ENCODE measurements at places on chromosomes 13 and 19. TPM values are rescaled to one million over a fixed set of nuclear protein-coding genes. Genes with fewer than 3 reads are reported as not detected.

LGI4 gene
- total RNA-seq = 10.2 TPM

PRPF31 gene
- total RNA-seq = 65.6 TPM

C19orf67 gene
- 0.19 TPM for total RNA-seq

PNMA8B gene
- 0.29 TPM for total RNA-seq

ZNF790 gene
- total RNA-seq = 3.1 TPM

SOX1 gene
- not detected for total RNA-seq

SRRM5 gene
- 0.57 TPM for total RNA-seq

APOC1 gene
- total RNA-seq = 10.4 TPM

TRMT1 gene
- total RNA-seq = 17.5 TPM

MTUS2 gene
- 0.11 TPM for total RNA-seq

ELL gene
- total RNA-seq = 18.6 TPM

PRKD2 gene
- total RNA-seq = 61.8 TPM

FRY gene
- 7.0 TPM for total RNA-seq

WDR87 gene
- total RNA-seq = not detected

ABCC4 gene
- total RNA-seq = 11.4 TPM

LRRC25 gene
- total RNA-seq = 3.9 TPM

MED4 gene
- total RNA-seq = 38.8 TPM

FCHO1 gene
- total RNA-seq = 3.9 TPM

RFPL4AL1 gene
- total RNA-seq = not detected

CSNK1G2 gene
- 61.0 TPM for total RNA-seq

ZNF667 gene
- 1.1 TPM for total RNA-seq

FGF22 gene
- total RNA-seq = not detected

ACP7 gene
- total RNA-seq = not detected

ZNF100 gene
- 9.7 TPM for total RNA-seq

SPACA4 gene
- total RNA-seq = 0.27 TPM

ZNF776 gene
- total RNA-seq = 13.5 TPM

VSTM2B gene
- total RNA-seq = not detected

GRIK5 gene
- total RNA-seq = 2.3 TPM

TEX26 gene
- total RNA-seq = not detected

PEG3 gene
- 2.8 TPM for total RNA-seq

ZNF730 gene
- total RNA-seq = 0.85 TPM

All from colonic mucosa (tissue), 4 donors.